ENCODE measurements at places on chromosomes 3 and 15.

GRCh38 chr3:127226457-127226856 lies 33.5 kb downstream of the PRR23E start:
- peak; percentile 7 for DNase-seq

GRCh38 chr15:70528270-70528706 lies 235.1 kb downstream of the UACA start:
- no peak for DNase-seq

DNA sequence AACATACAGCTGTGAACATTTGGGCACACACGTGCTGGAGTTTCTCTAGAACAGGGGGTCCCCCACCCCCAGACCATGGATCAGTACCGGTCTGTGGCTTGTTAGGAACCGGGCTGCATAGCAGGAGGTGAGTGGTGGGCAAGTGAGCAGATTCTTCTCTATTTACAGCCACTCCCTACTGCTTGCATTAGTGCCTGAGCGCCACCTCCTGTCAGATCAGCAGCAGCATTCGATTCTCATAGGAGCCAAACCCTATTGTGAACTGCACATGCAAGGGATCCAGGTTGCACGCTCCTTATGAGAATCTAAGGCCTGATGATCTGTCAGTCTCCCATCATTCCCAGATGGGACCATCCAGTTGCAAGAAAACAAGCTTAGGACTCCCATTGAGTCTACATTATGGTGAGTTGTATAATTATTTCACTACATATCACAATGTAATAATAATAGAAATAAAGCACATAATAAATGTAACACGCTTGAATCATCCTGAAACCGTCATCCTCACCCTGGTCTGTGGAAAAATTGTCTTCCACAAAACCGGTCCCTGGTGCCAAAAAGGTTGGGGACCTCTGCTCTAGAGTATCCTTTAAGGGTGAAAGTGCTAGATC lies 25.8 kb downstream of the CHRM5 start:
- peak; percentile 5 for DNase-seq

DNA sequence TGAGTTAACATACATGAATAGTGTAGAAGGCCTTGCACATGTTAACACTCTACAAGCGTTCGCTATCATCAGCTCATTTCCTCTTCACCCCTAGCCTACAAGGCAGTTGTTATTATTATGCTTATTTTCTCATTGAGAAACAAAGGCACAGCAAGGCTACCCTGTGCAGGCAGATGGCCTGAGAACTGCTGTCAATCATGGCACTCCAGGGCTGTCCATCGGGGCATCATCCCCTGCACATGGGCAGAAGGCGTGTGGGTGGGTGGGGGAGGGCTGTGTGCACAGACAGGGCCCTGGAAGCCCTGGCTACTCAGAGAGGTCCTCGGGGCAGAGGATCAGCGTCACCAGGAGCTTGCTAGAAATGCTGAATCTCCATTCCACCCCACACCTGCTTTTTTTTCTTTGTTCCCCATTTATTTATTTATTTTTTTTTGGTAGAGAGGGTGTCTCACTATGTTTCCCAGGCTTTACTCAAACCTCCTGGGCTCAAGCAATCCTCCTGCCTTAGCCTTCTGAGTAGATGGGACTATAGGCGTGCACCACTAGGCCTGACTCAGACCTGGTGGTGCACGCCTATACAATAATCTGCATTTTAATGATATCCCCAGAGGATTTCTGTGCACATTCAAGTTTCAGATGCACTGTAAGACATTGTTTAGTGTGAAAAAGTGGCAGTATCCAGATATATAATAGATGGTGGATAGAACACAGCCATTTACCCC lies 9.6 kb upstream of the ZXDC start:
- no peak for DNase-seq

GRCh38 chr3:9976721-9977709 lies 9.6 kb downstream of the EMC3 start:
- DNase-seq, result peak; percentile 27

- DNase-seq, result peak; percentile 8
Measured at GRCh38 chr15:66923438-66923881, 141.9 kb upstream of the SMAD3 start.

GRCh38 chr3:112486811-112487505 lies 12.3 kb downstream of the BTLA start:
- DNase-seq, result no peak

GRCh38 chr3:100902572-100902971 lies 90.6 kb downstream of the ABI3BP start:
- no peak for DNase-seq

GRCh38 chr3:8777201-8777977 lies 8.0 kb upstream of the OXTR start:
- no peak for DNase-seq

GRCh38 chr3:151556596-151556995 lies 95.7 kb upstream of the IGSF10 start:
- DNase-seq, result no peak

GRCh38 chr15:98138910-98139309 lies 178.4 kb downstream of the ARRDC4 start:
- no peak for DNase-seq

- DNase-seq, result no peak
Measured at GRCh38 chr3:38085943-38086324, 46.9 kb downstream of the DLEC1 start.

GRCh38 chr3:113151461-113152031 lies 59.8 kb upstream of the BOC start:
- DNase-seq, result peak; percentile 34

DNA sequence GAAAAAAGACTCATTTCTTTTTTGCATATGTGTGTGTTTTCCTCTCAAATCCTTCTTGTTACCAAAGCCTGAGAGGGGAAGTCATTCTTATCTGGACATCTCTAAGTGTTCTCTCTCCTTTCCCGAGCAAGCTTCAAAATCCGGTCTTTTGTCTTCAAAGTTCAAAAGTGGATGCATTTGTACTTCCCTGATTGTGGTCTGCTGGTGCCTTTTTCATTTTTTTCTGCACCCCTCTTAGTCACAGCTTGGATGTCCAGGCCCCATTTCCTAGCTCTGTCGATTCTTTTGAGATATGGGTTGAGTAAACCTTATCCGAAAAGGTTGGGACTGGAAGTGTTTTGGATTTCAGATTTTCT lies 34.8 kb downstream of the EHD4 start:
- no peak for DNase-seq

DNA sequence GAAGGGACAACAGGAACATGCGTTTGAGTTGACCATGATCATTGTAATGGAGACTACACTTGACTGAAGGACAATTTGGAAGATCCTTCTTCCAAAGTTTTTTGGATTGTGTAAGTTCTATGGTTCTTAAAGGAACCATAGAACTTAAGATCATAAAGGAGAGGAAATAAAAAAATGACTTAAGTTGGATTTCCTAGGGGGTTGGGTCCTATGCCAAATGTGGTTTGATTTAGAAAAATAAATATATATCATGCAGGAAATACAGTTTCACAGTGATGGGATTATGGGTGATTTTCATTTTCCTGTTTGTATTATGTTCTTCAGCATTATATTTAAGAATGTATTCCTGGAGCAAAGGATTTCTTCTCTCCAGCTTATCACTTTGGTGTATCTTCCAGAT lies 305.5 kb upstream of the DPH6 start:
- no peak for DNase-seq

DNA sequence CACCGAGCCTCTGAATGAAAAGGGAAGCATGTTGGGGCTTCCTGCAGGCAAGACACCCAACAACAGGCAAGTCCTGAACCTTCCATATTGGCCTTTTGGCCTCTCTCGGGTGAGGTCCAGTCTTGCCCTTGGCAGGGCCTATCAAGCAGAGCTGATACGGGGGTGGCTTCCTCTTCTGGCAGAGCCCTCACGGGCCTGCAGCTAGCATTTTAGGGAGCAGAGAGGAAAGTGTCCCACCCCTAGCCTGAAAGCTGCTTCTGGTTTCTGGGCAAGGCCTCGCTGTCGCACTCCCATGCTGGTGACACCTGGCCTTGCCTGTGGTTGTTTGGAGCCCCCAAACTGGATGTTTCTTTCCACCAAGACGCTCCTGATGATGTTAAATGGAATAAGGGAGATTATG lies 31.8 kb upstream of the CTSH start:
- no peak for DNase-seq

DNA sequence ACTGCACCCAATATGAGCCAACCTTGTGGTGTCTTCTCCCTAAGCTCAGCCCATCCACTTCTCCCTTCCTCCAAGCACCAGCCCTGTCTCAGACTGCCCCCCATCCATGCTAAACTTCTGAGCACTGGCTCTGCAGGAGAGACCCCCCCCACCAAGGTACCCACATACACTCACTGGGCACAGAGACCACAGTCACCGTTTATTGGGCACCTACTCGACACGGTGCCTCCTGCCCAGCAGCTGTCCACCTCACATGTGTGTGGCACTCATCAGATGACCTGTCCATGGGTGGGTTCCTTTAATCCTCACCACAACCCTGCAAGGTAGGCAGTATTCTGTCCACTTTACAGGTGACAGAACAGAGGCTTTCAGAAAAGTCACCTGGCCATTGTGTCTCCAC lies 22.3 kb upstream of the SFMBT1 start:
- no peak for DNase-seq

- no peak for DNase-seq
Measured at GRCh38 chr3:62558549-62559112, 185.3 kb upstream of the FEZF2 start.

- no peak for DNase-seq
Measured at GRCh38 chr3:66671291-66671690, 170.5 kb upstream of the LRIG1 start.

DNA sequence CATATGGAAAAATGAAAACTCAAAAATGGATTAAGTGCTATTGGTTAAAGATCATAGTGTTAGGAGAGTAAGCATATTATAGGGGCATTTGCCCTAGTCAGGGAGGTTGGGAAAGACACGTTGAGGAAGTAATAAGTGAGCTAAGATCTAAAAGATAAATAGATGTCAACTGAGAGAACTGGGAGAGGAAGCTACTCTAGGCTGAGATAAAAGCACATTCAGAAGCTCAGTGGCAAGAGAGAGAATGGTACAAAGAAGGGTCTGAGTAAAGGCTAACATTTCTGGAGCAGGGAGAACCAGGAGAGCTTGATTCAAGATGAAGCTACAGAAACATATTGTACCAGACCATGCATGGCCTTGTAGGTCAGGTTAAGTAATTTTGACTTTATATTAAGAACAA lies 63.9 kb downstream of the TRPC1 start:
- DNase-seq, result no peak

GRCh38 chr3:195201295-195201694 lies 69.7 kb downstream of the XXYLT1 start:
- DNase-seq, result no peak

DNA sequence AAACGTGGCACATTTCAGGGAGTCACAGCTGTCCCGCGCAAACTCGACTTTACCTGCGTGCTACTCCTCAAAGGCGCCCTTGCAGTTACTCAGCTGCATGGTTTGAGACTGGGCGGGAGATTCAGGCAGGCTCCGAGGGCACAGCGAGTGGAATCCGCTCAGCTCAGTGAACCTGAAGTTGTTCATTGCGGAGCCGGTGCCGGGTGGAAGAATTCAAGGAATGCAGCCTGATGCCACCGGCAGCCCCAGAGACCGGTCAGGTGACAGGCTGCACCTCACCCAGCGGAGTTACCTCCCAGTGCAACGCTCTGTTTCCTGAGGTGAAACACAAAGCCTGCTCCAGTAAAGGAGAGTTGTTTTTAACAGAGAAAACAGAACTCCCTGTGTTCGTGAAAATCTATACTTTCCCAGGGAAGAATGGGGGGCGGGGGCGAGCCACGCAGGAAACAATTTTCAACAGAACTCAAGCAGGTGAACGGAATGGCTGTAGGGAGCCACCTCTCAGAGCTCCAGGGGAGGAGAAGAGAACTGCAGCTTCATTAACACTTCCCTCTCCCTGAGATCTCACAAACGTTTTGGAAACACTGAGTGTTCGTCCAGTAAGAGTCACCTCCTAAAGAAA lies 3.8 kb downstream of the VEPH1 start:
- DNase-seq, result no peak

DNA sequence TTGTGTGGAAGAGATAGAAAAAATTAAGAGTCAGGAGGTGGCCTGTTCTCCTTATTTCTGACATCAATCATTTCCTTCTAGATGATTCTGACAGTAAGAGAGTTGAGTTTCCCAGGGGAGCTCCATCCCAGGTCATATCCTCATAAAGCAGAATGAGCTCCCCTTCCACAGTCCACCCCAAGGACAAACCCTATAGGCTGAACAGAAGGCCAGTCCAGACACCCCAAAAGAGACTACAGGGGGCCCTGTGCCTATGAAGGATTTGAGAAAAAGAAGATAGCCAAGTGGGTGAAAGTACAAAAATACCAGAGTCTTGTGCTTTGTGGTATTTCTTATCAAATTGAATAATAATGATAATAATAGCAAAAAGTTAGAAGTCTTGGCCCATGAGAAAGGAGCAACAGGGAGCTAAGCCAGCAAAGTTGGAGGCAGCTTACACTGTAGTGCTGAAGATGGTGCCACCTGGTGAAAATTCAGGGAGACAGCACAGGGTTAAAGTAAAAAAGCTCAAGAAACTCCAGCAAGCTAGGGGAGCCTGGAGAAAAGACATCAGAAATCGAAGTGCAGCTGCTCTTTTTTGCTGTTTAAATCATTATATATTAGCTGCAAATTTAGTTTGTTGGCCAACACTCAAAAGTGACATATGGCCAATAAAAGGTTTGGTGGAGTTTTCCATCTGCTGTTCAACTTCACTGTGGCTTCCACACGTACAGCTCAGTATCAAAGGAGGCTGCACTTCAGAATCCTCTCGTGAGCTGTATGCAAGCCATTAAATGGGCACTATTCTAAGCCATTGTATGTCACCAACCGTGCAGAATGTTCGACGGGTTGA lies 35.8 kb upstream of the SLC24A5 start:
- DNase-seq, result peak; percentile 10

- no peak for DNase-seq
Measured at GRCh38 chr3:37862903-37863815, 1.5 kb downstream of the CTDSPL start.

GRCh38 chr3:109234300-109234699 lies 82.0 kb downstream of the DPPA2 start:
- no peak for DNase-seq

DNA sequence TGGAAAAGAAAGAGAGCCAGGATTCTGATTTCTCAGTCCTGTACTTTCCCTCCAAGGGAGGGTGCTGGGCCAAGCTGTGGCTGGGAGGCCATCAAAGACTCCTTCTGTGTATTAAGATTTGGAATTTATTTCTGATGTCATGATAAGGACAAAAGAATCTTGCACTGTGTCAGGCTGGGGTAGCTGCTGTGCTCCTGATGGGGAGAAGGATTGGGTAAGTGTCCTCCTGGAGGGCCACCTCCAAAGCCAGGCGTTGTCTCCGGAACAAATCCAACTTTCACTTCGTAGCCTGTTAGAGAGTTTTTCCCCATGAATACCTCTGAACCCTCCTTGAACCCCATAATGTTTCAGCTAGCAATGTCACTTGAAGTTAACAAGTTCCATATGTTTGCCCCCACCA lies 29.9 kb downstream of the CLDN11 start:
- DNase-seq, result no peak
